ENCODE measurements at places on chromosomes 16 and 17.
A peak's percentile ranks its signal among the peaks of the same experiment; 100 is the strongest.

- DNase-seq: no peak
Measured at GRCh38 chr16:2365397-2366294, 25.1 kb upstream of the ABCA3 start.

DNA sequence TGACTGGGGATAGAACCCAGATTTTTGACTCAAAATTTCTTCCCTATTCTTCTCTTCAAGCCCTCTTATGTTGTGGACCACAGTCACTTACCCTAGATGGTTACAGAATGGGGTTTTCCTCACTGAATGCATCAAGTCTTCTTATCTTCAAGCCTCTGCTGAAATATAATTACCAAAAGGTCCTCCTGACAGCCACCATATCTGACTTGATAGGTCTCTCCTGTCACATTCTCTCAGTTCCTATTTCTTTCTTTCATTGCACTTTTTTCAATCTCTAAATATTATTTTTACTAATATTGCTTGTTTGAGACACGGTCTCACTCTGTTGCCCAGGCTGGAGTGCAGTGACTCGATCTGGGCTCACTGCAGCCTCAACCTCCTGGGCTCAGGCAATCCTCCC, 1.1 kb upstream of the COPZ2 start:
- DNase-seq: no peak

DNA sequence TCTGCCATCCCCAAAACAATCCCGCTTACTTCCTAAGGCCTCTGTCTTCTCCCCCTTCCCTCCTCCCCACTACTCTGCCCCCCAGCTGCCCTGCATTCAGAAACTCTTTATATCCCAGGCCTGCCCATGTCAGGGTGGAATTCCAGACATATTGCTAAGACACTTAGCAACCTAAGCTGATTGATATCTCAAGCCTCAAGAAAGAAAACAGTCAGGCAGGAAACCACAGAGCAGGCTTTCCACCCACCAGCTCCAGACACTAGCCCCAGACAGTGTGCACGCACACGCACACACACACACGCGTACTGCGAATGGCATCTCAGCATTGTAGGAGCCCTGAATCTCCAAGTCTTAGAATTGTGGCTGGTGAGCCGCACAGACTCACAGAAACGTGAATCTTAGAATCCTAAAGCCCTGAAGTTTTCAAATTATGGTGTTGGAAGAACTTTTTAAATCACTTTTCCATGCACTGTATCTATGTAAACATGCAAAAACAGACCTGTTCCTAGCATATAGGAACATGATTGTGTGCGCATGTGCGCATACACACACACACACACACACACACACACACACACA, 8.8 kb upstream of the LPCAT2 start:
- peak; percentile 99 for DNase-seq

- no peak for DNase-seq
Measured at GRCh38 chr17:51739245-51739886, 419.1 kb downstream of the CA10 start.

DNA sequence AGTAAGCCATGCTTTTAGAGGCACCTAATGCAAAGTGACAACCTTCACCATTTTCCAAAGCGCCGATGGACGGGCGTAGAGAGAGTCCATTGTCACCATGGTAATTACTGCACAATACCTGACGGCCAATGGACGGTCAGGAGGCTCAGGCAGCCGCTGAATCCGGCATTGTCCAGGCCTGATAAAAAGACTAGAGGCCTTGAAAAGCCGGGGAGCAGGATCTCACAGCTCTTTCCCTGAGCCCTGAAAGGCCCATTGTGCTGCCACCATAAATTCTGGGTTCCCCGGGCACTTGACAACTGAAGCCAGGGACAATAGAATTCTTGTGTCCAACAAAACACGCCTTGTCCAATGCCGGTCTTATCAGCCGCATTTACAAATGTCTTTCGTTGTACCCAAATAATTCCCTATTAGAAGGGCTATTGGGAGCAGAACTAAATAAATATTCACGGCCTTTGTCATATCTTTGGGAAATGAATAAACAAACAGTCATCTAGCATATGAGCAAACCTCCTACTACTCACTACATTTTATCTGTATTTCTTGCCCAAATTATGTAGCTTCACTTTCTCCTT, 62.4 kb downstream of the CDH11 start:
- DNase-seq: no peak

DNA sequence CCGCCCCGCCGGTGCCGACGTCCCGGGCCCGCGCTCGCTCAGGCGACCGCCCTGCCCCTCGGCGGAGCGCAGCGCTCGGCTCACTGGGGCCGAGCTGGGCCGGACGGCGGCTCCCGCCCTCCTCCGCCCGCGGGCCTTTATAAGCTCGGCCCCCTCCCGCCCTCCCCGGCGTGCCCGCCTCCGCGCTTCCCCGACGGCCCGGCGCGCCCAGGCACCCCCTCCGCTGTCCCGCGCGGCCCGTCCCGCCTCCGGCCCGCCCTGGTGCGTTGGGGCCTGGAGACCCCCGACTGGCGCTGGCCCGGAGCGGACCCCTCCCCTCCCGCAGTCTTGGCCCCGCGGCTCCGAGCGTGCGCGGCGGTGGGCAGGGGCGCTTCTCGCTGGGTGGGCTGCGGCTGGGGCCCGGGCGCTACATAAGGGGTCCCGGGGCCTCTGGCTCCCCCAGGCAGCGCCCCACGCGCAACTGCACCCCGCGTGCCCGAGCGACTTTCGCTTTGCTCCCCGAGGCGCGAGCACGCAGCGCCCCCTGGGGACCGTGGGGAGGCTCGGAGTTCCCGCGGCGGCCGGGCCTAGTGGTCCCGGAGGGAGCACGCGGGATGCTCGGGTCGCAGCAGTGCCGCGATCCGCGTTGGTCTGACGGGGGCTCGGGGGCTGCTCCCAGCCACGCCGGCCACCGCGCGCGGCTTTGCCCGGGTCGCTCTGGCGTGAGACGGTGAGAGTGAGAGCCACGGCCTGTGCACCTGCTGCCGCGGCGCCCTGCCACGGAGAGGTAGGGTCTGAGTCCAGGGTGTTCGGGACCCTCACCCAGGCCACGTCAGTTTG, at the start of gene PIEZO1:
PIEZO1 (minus strand) TSS at position 115 of the 819 bp plus-strand sequence. CDS start 256 bp downstream, outside the sequence.
- peak; percentile 29 for DNase-seq

GRCh38 chr16:17029602-17030350, 441.0 kb downstream of the XYLT1 start:
- DNase-seq: no peak

DNA sequence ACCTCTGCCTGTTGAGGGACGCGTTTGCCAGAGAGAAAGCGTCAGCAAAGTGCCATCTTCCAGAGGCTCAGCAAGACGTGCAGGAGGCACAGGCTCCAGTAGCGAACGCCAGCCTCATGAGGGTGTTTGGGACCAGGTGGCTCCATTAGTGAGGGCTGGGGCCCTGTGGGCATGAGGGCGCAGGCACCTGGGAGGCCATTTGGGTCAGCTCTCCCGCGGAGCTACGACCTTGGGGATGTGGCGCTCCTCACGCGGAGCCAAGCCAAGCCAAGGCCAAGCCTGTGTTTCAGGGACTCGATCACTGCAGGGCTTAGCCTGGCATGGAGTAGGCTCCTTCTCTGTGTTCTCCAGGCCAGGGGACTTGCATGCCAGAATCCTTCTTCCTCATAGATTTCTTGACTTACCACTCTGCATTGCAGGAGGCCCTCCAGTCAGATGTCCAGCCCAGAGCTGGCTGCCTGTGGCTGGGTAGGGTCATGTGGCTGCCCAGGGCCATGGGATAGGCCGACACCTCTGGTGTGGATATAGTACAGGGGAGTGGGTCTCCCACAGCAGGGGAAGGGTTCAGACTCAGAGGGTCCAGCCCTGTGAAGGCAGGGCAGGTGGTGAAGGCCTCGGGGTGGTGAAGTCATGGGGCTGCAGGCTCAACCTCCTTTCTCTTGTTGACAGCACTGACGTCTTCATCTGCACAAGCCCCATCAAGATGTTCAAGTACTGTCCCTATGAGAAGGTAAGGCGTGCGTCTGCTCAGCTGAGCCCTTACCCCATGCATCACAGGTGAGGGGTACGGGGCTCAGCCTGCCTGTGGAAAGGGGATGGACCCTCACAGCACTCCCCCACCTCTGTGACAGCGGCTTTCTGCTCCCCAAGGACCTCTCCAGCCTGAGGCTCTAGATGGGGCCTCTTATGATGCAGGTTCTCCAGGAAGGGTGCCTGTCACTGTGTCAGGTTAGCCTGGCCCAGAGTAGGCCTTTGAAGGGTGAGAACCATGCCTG, 19.6 kb downstream of the NT5M start:
- no peak for DNase-seq

DNA sequence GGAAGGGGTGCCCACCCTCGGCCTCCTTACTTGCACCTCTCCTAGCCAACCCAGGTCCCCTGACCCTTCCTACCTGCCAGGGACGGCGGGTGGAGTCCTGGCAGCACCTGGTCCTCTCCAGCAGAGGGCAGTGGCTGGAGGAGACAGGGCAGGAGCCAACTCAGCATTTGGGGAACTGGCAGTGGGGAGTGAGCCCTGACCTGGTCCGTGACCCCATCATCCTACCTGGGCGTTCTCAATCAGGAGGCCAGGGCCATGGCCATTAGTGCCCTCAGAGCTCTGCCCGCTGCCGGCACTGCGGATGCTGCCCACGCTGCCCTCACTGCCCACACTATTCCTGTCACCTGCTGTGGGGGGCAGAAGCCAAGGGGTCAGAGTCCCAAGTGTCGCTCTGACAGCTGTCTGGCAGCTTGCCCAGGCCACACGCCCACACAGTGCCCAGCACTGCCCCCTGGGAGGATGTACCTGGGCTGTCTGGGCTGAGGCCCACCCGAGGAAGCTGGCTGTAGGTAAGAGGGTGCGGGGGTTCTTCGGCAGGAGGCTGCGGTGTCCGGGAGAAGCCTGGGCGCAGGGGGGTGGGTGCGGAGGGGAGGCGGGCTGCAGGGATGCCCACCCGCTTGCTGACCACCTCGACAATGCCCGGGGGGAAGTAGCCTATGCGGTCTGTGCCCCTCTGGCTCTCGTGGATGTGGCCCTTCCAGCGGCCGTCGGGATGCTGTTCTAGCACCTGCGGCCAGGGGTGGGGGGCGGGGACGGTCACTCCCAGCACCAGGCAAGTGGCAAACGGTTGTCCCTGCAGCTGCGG, 10.8 kb downstream of the CASKIN2 start:
- no peak for DNase-seq

DNA sequence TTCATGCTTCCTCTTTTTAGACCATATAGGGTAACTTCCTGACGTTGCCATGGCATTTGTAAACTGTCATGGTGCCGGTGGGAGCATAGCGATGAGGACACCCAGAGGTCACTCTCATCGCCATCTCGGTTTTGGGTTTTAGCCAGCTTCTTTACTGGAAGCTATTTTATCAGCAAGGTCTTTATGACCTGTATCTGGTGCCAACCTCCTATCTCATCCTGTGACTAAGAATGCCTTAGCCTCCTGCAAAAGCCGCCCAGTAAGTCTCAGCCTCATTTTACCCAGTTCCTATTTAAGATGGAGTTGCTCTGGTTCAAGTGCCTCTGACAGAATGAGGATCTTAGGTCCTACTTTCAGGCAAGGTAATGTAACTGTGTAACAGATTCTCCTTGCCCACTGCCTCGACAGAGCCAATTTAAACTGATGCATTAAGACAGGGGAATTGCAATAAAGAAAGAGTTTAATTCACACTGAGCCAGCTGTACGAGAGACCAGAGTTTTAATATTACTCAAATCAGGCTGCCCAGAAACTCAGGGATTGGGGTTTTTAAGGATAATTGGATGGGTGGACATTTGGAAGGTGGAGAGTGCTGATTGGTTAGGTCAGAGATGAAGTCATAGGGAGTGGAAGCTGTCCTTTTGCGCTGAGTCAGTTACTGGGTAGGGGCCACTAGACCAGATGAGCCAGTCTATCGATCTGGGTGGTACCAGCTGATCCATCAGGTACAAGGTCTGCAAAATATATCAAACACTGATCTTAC, 59.9 kb upstream of the ATF7IP2 start:
- peak; percentile 47 for DNase-seq

DNA sequence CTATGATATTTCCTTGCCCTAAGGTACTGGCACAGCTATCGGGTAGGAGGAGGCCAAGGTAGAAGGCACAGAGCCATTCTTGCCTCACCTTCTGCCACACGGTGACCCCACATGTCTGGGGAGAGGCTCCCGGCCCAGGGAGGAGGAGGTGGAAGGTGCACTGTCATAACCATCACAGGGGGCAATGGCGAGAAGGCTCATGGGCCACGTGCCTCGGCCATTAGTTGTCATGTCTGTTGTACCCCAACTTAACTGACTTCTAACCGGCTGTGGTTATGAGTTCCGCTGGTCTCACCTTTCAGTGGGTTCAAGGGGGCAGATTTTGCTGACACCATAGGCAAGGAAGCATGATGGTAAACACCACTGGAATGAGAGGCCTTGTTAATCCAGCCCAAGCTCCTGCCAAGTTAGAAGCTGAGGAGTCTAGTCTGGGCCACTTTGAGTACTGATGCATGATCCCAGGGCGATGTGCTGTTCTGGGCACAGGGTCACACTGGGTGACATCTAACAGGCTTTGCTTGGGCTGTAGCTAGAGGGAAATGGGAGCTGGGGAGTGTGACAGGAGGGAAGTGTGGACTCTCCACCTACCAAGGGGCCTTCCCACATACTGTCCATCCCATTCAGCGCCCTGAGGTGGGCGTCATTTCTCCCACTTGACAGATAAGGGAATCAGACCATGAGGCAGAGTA, 39.6 kb downstream of the HLF start:
- no peak for DNase-seq

- no peak for DNase-seq
Measured at GRCh38 chr17:80885947-80886582, 105.6 kb upstream of the CHMP6 start.

GRCh38 chr16:2083409-2083808, 35.6 kb downstream of the TSC2 start:
- no peak for DNase-seq

- DNase-seq: no peak
Measured at GRCh38 chr17:9150446-9151090, 129.3 kb downstream of the NTN1 start.

DNA sequence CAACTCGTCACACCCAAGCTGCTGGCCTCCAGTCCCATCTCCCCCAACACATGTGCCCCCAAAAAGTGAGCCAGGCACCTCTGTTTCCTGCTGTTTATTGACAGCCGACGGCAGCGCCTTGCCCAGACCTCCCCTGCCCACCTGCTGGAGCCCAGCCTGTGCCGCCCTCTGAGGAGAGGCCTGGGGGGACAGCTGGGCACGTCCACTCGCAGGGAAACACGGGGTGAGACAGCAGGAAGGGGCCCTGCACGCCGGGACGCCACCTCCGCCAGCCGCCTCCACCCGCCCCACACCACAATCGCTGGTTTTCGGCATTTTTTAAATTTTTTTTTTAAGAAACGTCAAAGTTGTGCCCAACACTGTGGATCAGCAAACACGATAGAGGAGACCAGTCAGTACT, 19.3 kb downstream of the CASKIN1 start:
- no peak for DNase-seq

DNA sequence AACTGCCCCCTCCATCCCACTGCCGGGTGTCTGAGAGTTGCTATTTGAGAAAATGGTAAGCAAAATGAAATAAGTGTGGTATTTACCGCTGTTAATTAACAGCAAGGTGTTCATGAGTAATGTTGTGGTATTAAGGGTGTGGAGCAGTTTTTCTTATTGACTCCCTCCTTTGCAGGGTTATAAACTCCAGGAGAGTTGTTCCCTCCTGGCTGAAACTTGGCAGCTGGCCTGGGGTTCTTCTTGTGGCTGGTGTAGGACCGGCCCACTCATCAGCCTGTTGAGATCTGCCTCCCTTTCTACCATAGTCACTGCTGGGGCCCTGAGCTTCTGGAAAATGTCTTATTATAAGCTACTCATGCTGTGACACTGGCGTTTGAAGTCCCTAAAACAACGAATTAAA, 128.6 kb downstream of the SOX9 start:
- no peak for DNase-seq

- DNase-seq: no peak
Measured at GRCh38 chr17:3977387-3977786, 13.2 kb upstream of the ATP2A3 start.
